ENCODE measurements at places on chromosomes 12 and 14.

DNA sequence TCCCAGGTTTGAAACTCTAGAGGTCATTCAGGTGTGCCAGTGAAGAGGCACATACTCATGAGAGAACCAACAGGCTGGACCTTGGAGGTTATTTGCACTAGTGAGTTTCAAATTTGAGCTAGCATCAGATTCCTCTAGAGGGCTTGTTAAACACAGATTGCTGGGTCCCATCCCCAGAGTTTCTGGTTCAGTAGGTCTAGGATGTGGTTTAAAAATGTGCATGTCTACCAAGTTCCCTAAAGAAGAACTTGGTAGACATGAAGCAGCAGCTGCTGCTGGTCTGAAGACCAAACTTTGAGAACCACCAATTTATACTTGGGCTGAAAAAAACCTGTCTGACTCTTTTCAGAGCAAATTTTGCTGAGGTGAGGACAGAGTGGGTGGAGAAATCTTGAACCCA, 61.7 kb downstream of the SUSD6 start:
- no peak for DNase-seq

- no peak for DNase-seq
These were observed 3.2 kb downstream of the TDP1 start for GRCh38 chr14:89958966-89959365.

DNA sequence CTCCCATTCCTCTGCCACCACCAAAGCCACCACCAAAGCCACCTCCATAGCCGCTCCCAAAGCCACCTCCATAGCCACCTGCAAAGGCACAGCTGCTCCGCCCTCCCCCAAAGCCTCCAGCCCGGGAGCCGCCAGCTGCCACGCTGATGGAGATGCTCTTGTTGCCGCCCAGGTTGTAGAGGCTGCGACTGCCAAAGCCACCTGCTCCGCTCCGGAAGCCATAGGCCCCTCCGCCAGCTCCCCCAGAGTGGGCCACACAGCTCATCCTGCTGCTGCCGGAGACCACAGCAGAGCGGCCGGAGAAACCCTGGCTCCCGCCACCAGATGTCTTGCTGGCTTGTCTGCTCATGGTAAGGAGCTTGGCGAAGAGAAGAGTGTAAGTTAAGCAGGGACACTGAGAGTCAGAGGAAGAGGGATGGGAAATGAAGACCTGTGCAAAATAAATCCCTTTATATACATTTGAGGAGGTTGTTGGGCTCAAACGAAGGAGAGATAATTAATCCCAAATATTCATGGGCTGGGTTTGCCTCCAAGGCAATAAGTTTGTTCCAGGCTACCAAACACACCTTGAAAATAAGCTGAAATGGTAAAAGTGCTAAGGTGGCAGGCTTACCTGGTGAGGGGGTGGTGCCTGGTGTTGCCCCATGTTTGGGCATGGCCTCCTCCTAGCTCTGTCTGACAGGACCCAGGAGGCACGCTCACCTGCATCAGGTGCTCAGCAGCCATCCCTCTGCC, at the start of gene KRT3:
KRT3 (minus strand) TSS at position 424 of the 735 bp plus-strand sequence; CDS start at position 349, 75 bp downstream.
- no peak for DNase-seq

DNA sequence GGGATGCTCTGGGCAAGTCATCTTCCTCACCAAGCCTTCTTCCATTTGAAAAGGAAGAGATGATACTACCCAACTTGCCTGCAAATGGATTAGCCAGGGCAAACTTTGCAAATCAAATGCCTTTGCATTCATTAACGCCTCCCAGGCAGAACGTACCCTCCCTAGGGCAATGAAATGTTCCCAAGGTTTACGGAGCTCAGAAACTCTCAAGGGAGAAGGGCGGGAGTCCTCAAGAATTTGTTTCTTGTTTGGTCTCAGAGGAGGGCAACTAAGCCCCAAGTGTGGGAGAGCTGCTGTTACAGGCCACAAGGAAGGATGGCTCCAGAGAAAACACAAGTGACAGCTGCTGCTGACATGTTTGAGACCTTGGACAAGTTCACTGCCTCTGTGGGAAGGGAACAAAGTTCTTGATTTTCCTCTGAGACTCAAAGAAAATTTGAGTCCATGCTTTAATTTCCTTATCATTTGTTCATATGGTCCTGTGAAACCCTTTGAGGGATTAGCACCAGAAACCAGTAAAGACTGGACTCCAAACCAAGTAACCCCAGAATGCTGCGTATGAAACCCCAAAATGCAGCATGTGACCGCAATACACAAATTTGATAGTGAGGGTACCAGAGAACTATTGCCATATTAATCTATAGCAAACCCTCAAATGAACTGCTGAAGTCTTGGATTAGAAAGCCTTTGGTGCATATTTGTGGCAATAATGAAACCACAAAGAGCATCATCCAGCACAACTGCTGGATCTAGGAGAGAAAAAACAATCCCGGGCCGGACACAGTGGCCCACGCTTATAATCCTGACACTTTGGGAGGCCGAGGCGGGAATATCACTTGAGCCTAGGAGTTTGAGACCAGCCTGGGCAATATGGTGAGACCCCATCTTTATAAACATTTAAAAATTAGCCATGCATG, 22.9 kb downstream of the SPTB start:
- no peak for DNase-seq
